Activated T-cell treated with anti-CD3 and anti-CD28 coated beads, Interleukin-2, amount 50 U/mL, for 72 hours (primary cell): ENCODE measurements at places on chromosomes 3 and 15.
A peak's percentile ranks its signal among the peaks of the same experiment; 100 is the strongest.

DNA sequence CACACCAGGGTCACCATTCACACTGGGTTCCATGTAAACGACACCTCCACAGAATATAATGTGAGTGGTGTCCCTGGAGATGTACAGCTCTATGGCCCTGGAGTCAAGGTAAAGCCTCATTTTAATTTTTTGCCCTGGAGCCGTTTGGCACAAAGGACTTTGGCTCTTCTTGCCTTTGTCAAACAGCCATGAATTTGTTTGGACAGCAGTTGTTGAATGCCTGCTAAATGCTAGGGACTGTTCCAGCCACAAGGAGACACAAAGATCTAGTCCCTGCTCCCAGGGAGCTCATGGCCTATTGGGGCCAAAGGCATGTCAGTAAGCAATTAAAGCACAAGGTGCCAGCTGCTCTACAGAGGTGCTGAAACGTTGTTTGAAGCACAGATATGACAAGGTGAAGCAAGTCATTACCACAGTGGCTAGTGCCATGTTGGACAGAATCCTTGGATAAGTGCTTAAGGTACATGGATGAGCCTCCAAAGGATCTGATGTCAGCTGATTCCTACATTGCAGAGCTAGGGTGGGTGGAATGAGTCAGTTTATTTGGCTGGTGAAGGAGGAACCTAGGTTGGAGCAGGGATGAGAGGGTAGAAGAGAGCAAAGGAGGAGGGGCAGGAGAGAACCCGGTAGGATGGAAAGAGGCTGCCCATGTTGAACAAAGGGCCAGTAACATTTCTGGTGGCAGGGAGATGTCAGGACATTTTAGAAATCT lies 171.9 kb upstream of the CTDSPL start:
- DNase-seq, result no peak

DNA sequence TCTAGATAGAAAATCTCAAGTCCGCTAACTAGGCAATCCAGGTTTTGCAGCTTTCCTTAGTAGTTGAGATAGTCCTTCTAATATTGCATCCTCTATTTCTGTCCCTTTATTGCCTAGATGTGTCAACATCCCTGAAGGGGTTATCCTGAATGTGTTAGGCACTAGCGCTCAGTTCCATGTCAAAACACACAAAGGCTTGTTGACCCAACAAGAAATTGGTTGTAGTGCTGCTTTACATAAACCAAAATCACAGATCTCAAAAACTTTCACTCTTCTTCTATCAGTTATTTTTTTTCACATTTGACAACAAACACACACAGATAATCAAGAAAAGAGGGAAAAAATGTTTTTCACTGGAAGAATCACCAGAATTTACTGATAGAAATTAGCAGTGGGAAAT lies 51.4 kb upstream of the SOX2 start:
- DNase-seq, result no peak

- DNase-seq, result no peak
These were observed 69.8 kb downstream of the OPA1 start for GRCh38 chr3:193662757-193663322.

DNA sequence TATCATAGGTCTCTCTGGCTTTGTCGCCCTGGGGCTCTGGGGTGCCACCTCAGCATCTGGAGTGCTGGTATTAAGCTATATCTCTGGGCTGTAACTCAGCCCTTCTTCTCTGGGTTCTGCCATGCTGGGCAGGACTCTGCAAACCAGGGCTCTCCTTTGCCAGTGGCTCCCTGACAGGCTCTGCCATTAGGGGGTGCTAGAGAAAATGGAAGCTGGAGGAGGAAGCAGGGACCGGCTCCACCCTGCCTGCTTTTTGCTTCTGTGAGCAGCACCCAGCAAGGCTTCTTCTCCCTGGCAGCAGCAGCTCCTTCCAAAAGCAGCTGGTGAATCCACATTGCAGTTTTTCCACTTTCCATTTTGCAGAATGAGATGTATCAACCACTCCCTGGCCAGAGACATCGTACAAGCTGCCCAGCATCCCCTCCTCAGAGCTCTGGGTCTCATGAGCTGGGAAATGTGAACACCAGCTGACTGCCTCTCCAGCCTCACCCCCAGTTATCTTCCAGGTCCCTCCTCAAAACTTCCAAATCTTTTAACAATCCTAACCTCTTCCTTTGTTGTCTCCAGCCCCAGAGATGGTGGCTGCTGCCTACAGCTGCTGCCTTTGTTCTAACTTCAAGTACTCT lies 165.0 kb downstream of the ABHD5 start:
- peak; percentile 48 for DNase-seq

DNA sequence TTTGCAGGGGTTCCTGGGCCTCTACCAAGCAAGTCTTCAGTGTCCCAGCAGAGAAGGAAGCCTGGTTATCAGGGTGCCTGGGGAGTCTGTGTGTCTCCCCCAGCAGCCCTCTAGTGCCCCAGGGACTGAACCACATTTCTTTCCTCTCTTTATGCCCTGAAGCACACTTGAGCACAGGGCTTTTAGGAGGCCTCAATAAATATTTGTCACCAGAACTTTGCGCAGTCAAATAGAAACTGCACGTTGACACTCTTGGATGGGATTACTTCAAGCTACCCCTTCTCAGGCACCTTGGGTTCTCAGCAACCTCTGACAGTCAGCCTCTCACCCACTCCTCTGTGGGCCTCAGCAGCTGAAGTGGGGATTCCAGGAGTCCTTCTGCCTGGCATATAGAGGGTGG lies 226.6 kb upstream of the HES1 start:
- DNase-seq, result no peak

GRCh38 chr3:43086460-43087165 lies 19.3 kb downstream of the POMGNT2 start:
- no peak for DNase-seq

- DNase-seq, result no peak
These were observed 417.8 kb upstream of the TPM1 start for GRCh38 chr15:62624547-62625378.

DNA sequence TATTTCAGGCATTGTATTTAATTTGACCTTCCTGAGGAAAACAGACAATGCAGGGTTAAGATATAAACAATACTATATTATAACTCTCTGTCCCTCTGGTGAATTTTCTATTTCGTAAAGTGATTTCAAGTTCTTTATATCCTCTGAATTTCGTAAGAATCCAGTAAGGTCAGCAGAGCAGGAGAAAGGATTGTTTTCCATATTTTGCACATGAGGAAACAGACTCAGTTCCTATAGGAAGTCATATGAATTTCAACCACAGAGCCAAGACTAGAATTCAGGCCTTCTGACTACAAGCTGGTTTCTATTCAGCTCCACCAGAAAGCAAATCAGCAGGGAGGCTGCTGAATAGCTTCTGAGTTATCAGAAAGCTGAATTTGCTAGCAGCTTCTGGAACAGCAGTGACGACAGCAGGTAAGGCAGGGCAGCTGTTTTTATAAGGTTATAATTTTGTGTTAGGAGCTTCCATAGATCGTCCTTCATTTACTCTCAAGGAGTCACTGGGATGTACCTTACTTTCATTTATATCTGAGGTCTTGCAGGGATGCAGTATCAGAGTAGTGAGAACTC lies 11.1 kb upstream of the PLAAT1 start:
- no peak for DNase-seq

DNA sequence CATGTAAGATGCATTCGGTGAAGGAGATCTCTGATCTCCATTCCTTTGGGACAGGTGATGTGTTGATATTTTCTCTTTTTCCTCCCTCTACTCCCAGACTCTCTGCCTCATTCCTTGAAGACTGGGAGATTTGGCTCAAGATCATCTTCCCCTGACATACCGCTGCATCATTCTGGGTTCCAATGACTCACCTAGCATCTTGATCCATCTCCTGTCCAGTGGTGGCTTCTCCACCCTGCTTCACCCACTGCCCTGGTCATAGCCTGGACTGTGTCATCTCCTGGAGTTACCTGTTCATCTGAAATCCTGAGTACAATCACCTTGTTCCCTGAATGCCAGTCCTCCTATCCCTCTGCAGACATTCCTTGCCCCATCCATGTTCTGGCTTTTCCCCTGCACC lies 57.4 kb upstream of the TRAK1 start:
- no peak for DNase-seq

DNA sequence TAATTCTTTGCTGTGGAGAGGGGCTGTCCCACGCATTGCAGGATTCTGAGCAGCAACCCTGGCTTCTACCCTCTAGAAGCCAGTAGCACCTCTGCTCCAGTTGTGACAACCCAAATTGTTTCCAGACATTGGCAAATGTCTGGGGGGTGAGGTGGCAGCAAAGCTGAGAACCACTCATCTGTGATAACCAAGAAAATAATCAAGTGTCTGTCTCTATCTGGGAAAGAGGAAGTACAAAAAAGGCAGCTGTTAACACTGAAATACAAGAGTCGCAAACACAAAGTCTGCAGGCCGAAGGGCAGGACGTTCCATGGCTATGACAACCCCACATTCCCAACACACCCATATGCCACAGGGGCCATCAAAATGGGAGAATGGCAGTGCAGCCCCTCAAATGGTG lies 42.2 kb upstream of the GNB5 start:
- no peak for DNase-seq

GRCh38 chr3:67401921-67402320 lies 252.5 kb downstream of the SUCLG2 start:
- DNase-seq, result no peak

GRCh38 chr15:86573476-86573875 lies 493.8 kb downstream of the AGBL1 start:
- DNase-seq, result no peak

GRCh38 chr3:141346418-141346817 lies 21.9 kb upstream of the ZBTB38 start:
- DNase-seq, result no peak

DNA sequence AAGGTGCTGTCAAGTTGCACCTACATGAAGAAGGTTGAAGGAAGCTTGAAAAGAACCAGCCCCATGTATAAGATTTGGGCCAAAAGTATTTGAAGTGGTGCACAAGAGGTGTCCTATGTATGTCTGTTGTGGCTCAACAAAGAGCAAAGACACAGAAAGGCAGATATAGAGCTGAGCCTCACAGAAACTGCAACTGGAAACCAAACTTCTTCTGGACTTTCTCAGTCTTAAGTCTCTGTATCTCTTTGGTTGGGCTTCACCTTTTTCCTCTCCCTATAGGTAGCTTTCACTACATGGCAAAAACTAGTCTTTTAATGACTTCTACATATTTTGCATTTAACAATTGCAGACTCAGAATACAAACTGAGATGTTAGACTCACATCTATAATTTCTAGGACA lies 8.8 kb upstream of the CMC1 start:
- DNase-seq, result no peak

- DNase-seq, result no peak
These were observed 1026.6 kb downstream of the ROBO1 start for GRCh38 chr3:78741066-78741645.

DNA sequence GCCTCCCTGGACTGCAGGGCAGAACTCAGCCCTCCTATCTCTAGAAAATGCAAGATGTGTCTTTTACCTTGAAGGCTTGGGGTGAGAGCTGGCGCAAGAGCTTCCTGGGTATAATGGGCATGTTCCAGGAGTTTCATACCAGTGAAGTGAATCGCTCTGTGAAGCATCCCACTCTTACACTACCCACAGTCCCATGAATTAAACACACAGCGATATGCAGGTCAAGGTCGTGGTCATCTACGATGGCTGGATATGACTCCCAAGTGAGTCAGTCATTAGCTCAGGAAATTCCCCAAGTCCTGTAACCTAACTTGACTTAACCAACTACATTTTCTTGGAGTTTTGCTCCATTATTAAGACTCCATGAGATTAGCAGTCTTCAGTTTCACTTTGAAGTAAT lies 439.7 kb downstream of the NTRK3 start:
- no peak for DNase-seq

DNA sequence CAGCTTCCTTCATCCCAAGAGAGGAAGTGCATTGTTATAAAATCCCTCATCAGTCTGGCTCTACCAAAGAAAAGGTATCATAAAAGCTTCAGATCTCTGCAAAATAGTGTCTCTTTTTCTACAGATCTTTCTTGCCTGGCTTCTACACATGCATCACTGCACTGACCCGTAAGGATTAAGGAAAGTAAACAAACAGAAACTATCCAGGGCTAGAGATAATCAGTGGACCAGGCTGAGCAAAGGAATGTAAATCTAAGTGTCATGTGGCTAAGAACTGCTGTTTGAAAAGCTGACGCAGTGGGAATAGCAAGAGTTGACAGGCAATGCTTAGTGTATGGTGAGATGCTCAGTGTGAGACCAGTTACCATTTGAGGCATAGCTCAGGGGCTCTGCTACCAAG lies 339.7 kb downstream of the IL5RA start:
- DNase-seq, result no peak

DNA sequence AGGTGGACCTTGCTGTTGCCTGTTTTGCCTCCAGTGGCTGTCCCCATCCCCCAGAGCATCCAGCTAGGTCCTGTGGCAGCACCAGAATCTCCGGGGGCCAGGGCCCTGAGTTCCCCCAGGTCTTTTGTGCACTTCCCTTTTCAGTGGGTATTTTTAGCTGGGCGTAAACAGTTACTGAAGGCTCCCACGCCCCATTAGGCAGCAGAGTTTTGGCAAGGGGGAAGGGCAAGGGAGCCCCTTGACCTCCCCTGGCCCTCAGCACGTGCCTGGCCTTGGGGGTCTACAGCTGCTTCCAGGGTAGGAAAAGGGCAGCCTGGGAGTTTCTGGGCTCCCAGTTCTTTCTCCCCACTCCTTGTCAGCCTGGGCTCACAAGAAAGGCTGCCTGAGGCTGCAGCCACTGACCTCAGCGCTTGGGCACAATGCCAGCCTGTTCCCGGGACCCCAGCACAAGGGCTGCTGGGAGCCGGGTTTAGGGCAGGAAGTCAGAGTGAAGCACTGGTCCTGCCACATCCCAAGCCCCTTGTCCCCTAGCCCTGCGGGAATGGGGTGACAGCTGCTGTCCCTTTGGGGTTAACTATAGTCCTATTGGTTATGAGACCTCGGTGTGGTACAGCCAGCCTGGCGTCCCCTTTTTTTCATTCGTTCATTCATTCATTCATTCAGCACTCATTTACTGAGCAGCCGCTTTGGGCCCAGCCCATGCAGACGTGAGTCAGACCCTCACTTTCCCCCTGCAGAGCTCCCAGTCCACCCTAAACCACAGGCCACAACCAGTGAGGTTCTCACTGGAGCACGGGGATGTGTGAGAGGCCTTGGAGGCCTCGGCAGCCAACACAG lies 8.4 kb downstream of the CSK start:
- peak; percentile 74 for DNase-seq

DNA sequence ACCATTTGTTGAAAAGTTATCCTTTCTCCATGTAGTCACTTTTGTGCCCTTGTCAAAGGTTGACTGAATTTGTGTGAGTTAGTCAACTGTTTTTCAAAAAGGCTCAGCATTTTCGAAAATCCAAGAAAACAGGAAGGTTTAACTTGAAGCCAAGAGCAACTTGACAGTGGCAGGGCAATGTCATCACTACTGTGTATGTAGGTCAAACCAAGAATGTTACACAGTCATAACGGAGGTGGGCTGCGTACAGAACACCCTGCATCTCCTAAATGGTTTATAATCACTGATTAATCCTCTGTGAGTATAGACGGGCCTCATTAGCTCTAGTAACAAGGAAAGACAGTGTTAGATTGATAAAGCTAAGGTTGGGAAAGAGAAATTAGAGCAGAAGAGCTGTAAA lies 1064.9 kb downstream of the FHIT start:
- no peak for DNase-seq

- DNase-seq, result no peak
These were observed 27.9 kb upstream of the MUC20 start for GRCh38 chr3:195692781-195693427.
